LoVo (cell line): ENCODE measurements at places on chromosomes 4 and X.

DNA sequence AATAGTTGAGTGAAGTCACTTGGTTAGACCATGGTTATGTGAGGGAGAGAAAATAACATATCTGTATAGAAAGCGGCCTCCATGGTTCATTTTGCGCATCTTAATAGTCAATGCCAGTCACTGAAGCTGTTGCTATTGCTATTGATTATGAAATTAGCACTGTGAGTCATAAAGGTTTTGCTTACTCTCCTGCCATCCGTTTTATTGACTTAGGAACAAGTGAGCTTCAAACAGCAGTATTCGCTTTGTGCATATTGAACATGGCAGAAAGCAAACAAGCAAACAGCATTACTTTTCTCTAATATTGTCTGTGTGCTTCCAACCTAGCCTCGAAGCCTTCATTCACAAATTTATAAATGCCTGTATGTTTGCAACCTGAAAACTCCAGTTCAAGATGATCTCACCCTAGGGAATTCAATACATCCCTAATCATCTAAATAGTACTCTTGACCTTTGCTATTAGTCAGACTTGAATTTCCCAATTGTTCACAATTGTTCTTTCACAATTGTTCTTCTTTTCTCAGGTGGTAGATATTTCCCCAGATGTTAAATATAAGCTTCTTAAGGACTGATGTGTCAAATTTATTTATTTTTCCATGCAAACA lies 55.9 kb upstream of the GABRA2 start:
- DNase-seq: no peak

- no peak for DNase-seq
These were observed 279.0 kb downstream of the CFAP47 start for GRCh38 chrX:36198575-36198974.

DNA sequence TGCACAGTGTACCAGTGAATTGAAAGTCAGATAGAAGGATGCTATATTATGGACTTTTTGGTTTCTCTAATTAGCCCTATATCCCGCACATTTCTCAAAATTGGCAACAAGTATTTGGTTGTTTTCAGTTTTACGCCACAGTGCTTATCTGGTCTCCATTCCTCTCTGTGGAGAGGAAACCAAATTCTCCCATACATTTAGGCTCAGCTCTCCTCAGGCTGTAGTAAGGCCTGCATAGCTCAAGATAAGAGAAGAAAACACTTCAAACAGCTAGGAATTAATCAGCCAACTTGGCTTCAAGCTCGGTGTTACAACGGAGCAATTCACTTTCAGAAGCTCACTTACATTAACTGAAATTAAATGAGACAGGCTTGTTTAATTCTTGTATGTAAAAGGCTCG lies 263.2 kb downstream of the PDHA2 start:
- no peak for DNase-seq

DNA sequence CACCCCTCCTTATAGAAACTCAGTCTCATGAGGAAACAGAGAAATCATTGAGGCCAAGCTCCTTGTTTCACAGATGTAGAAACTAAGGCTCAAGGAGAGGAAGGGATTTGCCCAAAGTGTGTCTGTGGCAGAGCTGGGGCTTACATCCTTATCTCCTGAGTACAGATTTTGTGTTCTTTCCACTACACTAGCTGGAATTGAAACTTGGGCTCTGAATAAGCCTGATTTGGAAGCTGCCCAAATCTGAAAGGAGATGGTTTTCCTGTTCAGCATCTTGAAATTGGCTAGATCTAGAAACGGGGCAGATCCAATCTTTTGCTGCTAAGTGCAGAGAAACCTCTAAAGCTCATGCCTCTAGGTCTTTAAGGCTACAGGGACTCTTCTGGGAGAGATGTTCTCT lies 24.3 kb downstream of the AWAT2 start:
- DNase-seq: no peak

DNA sequence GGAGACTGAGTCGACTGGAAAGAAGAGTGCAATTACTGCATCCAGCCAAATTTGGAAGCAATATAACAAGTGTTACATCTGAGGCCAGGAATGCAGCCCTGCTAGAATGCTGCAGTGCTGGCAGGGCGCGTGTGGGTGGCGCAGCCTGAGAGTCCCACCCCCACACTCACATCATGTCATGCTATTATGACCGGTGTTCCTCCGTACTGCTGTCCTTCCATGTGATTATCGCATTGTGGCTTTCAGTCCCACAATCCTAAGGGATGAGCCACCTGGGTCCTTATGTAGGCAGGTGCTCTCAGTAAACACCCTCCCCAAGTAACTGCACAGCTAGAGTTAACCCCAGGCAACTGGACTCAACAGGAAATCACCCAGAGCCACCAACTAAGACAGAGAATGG lies 122.6 kb upstream of the CPEB2 start:
- no peak for DNase-seq

DNA sequence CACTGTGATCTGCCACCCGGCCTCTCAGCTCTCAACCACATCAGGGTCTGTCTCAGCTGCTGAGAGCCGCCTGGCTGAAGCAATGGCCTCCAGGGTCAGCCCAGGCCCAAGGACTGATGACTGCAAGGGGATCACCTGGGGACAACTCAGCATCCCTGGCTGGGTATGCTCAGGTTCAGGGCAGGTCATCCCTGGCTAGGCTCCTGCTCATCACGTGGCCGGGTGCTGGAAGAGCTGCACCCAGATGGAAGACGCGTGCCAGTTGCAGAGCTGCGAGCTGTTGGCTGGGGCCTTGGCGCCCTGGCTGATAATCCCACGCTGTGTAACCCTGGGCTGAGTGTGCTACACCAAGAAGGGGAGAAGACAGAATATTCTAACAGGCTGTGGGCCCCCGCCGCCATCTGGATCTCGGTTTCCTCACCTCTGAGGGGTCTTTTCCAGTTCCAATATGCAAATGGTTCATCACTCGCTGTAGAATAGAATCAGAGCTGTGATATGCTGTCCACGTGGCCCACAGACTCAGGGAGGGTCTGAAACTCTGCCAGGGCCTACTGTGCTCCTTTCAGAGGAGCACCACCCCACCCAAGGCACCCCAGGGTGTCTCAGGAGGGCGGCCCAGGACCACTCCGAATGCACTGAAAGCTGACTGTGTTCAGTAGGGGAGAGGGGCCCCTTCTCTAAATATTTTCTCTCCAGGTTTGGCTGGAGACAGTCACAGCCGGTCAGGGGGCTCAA lies 338.8 kb downstream of the BCOR start:
- no peak for DNase-seq
